ENCODE measurements at places on chromosomes 4 and X.
A peak's percentile ranks its signal among the peaks of the same experiment; 100 is the strongest.

- DNase-seq = no peak
These were observed 252.1 kb upstream of the ADGRL3 start for GRCh38 chr4:60948008-60948407.

DNA sequence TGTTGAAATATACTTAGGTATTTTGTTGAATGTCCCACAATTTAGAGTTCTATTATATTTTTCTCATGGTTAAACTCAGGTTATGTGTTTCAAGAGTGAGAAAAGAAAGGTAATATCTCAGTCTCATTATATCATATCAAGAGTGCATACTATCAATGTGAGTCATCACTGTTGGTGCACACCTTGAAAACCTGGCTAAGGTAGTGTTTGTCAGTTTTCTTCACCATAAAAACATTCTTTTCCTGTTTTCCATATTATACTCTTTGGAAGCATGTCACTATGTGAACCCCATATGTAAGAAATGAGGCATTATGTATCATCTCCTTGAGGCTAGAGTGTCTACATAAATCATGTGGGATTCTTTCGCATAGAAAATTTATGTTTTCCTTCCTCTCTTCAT, 307.6 kb upstream of the CTSO start:
- no peak for DNase-seq

GRCh38 chrX:13761606-13762414, 27.3 kb downstream of the OFD1 start:
- peak; percentile 50 for DNase-seq

DNA sequence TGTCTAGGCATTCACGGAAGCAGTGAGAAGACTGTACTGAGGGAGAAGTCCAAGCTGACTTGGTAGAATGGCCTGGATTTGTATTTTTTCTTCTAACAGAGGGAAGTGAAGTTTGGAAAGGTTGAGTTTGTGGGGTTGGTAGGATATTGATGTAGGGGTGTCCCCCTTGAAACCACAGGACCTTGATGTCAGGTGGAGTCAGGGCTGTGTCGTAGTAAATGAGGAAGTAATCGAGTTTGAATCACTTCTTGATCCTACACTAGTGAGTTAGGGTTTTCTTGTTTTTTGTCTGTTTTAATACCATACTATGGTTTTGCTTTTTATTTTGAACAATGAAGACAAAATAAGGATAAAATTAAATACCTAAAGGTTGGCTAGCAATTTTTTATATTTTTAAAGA, 30.1 kb upstream of the ANAPC4 start:
- no peak for DNase-seq

Data from stomach (tissue), 19 donors.